ENCODE measurements at places on chromosomes 1 and 21.

DNA sequence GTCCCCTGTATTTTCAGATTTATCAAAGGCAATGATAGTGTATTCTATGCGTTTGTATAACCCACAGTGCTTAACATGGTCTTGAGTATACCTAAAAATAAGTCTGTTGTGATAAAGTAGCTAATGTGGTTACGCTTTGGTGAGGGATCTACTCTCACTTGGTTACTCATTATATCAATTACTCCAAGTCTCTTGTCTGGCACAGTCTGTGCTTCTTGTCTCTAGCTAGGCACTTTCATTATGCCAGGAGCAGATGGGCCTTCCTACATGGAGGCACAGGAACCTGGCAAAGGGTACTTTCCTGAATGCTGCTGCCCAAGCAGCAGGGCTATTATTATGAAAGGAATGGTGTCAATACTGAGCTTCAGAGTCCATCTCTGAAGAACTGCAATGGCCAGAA, 4.2 kb upstream of the PTPN22 start:
- no peak for DNase-seq

- no peak for DNase-seq
These were observed 24.1 kb upstream of the CYP4A22 start for GRCh38 chr1:47113178-47113577.

DNA sequence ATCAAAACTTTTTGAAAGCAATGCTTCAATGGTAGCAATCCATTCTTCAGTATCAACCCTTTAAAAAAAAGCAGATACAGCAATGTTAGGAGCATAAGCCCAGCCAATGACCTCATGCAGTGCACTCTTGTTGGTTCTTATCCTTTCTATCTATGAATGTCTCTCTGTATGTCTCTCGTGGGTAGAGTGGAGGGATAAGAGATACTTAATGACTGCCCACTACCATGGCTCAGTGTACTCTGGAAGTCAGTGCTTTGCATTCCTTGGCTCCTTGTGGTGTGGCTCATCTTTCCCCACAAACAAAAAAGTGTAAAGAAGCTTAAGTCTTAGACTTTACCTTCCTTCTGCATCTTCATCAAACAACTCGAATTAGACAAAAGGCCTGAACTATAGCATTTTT, 50.3 kb downstream of the PCSK9 start:
- no peak for DNase-seq

DNA sequence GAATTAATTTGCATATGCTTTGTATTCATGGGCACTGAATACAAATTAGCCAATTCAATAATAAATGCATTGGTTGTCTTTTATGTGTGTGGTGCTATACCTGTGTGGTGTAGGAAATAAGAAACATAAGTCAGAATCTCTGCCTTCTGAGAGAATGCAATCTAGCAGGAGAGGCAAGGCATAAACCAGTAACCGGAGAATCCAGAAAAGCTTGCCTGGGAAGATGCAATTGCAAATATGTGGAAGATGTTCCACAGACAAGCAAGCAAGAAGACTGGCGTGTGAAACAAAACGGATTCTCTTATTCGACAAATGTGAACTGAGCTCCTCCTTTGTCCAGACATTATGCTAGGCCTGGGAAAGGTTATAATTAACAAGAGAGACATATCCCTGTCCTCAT, 134.3 kb downstream of the NR5A2 start:
- no peak for DNase-seq

- no peak for DNase-seq
These were observed 26.3 kb downstream of the LRRC52 start for GRCh38 chr1:165570078-165570477.

GRCh38 chr1:3465091-3465934, 10.8 kb downstream of the ARHGEF16 start:
- no peak for DNase-seq

DNA sequence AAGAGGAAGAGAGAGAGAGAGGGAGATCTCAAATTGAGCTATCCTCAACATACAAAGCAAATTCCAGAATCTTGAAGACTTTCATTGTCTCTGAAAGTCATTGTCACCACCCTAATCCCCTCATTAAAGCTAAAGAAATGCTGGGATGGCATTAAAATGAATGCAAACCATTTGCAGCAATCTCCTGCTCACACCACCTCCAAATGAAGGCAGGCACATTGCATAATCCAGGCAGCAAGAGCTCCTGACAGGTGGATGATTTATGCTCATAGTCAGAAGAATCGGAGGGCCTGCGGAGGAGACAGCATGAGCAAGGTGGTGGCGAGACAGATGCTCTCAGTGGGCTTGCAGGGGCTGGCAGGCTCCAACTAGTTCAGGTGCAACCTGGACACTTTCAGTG, 90.2 kb downstream of the ESRRG start:
- DNase-seq = no peak

- DNase-seq = no peak
These were observed 37.4 kb upstream of the DMBX1 start for GRCh38 chr1:46451948-46452930.

DNA sequence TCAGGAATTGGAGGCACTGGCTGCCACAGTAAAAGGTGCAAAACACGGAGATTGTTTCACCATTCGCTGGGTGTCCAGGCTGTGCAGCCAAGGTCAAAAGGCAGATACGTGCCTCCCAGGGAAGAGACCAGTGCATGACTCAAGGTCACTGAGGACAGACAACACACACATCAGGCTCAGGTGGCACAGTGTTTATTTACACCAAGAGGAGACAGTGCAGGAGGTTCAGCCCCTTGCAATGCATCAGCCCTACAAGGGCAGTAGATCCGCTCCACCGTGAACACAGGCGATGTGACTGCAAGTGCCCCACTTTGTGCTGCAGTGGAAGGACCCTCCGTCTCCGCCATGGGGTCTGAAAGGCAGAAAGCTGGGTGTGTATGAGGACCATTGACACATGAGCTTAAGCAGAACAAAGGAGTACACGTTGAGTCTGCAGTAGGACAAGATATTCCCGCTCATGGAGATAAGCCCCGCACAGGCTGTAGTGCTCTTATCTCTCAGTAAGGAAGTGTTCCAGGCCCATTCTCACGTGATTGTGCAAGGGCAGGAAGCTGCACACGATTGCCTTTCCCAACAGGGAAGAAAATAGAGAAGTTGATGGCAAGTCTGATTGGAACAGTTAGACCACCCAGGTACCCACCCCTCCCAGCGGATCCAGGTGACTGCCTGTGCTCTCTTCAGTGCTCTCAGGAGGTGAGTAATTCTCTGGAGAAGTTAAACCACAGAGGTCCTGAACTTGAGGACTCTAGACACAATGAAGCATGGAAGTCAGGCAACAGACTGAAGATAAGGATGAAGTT, 37.5 kb upstream of the QSOX1 start:
- DNase-seq = no peak

DNA sequence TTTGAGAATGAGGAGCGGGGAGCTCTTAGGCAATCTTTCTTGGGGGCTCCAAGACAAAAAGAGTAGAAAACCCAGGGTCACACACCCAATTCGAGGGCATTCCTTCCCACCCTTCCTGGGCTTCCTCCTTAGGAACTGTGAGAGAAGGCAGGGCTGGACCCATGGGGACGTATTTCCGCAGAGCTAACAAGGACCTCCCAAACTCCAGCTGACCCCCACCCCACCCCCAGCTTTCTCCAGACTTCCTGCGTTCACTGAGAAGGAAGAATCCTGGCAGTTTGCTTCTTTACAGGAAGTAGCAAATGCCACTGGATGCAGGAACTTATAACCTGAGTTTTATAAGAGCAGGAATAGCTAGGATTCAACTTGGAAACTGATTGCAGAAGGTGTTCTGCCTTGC, 2.7 kb upstream of the LHX9 start:
- DNase-seq = no peak

Measured in NCI-H510A (cell line).